ENCODE measurements at places on chromosomes 3 and 15.

- DNase-seq = no peak
Measured at GRCh38 chr3:131901686-131902085, 133.1 kb downstream of the CPNE4 start.

DNA sequence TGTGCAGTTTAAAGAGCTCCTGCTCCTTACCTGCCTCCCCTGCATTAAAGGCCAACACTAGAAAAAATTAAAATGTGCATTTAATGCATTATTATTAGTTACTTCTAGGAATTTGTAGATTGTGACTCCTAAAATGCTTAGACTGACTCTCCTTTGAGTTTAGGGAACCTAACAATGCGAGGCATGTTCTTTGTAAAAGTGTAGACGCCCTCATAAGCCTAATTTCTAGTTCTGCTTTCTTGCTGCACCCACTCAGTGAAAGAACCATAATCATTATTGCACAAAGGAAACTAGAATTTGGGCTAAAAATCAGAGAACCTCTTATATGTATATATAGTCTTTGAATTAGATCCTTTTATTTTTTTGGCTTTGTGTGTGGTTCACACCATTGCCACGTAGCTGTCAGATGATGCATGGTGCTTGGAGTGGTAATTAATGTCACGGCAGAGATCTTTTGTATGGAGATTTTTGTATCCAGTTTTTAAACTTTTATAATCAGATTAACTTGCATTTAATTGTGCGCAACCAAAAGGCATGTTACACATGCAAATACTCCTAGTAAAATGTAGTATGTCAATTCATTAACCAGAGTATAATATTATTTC is 710 bp downstream of the ABHD10 start:
- no peak for DNase-seq

DNA sequence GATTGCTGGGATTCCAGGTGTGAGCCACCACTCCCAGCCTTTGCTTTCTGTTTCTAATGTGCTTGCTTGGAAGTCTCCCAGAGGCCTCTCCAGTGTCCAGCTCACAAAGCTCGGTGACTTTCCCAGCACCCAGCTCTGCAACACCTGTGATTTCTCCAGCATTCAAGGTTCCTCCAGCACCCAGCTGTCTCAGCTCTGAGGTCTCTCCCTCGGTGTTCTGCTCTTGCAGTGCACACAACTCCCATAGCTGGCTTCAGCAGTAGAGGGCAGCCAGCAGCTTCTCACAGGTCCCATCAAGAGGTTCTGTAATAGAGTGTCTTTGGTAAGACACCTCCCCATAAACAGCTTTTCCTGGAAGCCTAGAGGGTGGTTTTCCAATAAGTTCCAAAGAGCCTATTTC is 75.1 kb downstream of the GRM7 start:
- DNase-seq = no peak

GRCh38 chr15:89244574-89244903 is 760 bp downstream of the FANCI start:
- DNase-seq = no peak

DNA sequence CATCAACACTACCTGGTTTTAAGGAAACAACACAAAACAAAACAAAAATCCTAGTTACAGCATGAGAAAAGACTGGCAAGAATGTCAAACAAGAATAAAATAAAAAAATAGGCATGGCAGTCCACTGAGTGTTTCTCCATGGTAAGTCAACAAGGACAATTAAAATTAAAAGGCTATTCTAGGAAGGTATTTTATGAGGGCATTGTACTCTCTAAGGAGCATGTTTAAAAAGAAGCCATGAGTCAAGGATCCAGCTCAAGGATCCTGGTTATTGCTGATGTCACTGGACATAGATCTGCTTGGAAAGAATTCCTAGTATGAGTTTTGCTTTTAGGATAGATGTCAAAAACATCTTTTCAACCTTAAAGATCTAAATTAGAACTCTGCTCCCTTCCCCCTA is 106.7 kb downstream of the MYO5A start:
- DNase-seq = no peak

- DNase-seq = no peak
Measured at GRCh38 chr3:53748512-53749271, 97.5 kb downstream of the CHDH start.

DNA sequence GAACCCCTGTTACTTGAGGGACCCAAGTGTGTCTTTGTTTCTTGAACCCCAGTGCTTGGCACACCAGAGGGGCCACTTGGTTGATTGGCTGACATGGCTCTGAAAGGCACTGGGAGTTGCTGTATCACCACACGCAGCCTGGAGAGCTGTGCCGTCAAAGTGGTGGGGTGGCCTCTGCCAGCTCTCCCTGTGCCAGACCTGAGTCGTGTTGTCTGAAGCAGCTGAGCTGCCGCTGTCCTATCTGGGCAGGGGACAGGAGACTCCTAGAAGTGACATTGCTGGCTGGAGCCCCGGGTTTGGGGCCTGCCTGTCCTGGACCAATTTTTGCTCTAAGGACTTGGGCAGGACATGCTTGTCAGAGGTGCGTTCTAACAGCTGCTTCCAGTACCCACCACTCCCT is 5.5 kb upstream of the SNX22 start:
- no peak for DNase-seq

DNA sequence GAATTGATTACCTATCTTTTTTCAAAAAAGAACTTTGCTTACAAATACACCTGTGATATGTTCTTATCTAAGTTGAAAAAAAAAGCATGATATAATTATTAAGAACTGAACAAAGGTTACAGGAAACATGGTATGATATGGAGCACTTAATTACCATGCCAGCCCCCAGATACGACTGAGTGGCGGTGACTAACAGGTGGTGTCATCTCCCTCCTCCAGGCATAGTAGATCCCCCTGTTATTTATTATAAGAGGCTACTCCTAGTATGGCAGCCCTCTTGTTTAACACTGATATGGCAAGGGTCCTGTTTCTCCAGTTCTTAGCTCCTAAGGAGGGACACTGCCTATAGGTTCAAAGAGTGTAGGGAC is 31.0 kb upstream of the TM4SF4 start:
- no peak for DNase-seq

DNA sequence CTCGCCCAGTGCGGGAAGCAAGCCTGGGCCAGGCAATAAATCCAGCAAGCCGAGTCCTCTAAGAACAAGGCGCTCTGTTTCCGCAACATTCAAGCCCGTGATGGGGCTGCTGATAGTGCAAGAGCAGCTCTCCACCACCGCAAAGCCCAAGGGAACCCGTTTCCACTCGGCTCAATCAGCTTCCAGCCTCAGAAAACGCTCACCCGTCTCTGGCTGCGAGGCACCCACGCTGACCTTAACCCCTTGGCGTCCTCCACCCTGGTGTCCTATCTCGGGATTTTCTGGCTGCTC is 17.8 kb downstream of the SPATA12 start:
- DNase-seq = peak; percentile 65

- DNase-seq = no peak
Measured at GRCh38 chr3:46998121-46998851, 18.8 kb downstream of the NBEAL2 start.

GRCh38 chr15:68612979-68613740 is 34.4 kb downstream of the CORO2B start:
- no peak for DNase-seq

DNA sequence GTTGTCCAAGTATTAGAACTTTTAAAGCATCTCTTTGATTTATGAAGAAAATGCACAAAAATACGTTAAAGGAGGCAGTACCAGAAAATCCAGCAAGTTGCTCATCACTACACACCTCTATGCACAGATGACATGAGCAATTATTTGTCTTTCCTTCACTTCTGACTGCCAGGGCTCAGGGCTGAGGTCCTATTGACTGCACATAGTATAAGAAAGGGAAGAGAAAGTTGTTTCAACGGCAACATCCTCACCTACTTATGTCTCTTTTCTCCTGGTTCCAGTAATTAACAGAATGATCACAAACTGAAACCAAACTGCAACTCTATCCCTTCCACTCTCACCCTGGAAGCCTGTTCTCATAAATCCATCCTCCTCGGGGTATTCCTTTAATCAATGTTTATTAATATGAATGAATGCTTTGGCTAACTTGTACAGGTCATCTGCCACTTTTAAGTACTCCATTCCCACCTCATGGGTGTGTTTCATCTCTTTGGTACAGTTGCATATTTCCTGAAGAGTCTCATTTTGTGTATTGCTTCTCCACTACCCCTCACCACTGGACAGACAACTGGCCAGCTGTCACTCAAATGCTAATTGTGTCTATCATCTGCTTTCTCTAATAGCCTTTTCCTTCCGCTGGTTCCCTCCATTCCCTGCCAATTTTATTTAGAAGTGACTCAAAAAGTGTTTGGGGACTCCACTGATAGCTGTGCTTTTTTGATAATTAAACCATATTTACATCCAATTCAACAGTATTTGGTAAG is 34.5 kb downstream of the RAB27A start:
- no peak for DNase-seq

DNA sequence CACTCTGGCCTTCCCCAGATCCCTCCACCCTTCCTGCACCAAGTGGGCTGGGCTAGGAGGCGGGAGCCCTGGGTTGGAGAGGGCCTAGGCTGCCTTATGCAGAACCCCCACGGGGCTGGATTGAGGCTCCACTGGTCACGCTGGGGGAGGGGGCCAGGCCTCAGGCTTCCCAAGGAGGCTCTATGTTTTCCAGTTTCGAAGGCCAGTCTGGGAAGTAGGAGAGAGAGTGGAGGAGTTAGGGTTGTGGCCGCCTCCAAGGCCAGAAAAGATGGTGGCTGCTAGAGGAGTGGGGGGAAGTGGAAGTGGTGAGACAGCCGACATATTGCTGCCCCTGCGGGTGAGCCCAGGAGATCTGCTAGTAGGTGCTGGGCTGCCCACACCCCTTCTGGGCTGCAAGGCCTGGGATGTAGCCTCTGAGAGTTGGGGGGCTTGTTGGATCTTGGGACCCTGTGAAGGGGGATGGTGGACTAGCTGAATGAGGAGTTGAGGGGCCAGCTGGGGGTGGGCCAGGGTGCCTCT is 1.2 kb downstream of the GNAI2 start:
- DNase-seq = no peak

DNA sequence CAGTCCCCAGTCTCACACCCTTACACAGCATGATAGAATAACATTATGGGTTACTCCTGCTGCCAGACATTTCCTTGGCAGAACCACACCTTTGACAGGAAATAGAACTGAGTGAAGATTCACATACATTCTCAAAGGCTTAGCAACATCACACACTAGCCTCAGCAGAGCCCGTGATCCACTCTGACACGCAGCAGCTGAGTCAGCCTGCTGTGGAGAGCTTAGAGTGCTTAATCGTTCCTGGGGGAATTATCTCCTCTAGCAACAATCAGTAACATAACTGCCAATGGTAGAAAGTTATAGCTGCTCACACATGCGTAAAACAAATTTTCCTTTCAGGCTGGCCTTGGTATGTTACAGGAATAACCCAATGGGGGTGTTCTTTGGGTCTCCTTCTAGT is 382.1 kb downstream of the GAP43 start:
- peak; percentile 99 for DNase-seq

- DNase-seq = no peak
Measured at GRCh38 chr3:125156456-125156855, 56.1 kb downstream of the SLC12A8 start.

DNA sequence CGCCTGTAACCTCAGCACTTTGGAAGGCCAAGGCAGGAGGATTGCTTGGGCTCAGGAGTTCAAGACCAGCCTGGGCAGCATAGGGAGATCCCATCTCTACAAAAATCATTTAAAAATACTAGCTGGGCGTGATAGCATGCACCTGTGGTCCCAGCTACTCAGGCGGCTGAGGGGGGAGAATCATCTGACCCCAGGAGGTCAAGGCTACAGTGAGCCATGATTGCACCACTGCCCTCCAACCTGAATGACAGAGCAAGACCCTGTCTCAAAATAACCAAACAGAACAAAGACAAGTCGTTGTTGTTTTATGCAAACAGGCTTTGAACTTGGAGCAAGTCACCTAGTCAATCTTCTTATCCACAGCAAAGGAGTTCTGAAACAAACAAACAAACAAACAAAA is 82.0 kb upstream of the AKAP13 start:
- no peak for DNase-seq

GRCh38 chr3:114584734-114585371 is 291.0 kb downstream of the TIGIT start:
- no peak for DNase-seq

DNA sequence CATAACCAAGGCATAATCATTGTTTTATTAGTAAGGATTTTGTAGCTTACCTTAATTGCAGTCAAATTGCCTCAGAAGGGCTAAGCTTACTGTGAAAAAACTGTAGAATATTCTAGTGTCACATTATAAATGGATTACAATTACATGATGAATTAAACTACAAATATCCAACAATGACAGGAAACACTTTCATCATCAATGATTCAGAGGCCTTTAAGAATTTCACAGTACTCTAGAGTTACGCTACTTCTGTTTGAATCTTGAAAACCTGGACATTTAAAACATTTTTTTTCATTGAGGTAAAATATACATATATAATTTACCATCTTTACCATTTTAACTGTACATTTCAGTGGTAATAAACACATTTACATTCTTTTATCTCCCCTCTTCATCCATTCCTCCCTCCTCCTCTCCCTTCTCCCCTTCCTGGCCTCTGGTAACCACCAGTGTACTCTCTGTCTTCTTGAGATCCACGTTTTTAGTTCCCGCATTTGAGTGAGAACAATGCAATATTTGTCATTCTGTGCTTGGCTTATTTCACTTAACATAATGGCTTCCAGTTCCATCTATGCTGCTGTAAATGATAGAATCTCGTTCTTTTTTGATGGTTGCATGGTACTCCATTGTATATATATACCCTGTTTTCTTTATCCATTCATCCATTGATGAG is 54.7 kb downstream of the GJD2 start:
- no peak for DNase-seq

DNA sequence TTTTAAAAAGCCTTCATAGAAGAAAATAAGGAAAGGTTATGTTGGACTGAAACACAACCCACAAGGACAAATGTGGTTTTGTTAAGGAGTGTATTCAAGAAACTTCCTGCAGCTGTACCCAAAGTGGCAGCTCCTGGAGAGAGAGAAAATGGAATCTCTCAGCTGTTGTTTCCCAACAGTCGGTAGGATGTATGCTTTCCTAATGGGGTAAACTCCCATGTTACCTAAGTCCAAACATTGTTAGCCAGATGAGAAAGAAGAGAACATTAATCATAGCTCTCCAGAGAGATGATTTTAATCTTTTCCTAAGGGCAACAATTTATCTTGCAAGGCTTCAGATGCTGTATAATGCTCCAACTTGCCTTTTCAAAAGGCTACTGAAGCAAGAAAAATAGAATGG is 22.6 kb upstream of the TEX9 start:
- peak; percentile 25 for DNase-seq

GRCh38 chr15:63967616-63968015 is 78.7 kb downstream of the DAPK2 start:
- DNase-seq = no peak

DNA sequence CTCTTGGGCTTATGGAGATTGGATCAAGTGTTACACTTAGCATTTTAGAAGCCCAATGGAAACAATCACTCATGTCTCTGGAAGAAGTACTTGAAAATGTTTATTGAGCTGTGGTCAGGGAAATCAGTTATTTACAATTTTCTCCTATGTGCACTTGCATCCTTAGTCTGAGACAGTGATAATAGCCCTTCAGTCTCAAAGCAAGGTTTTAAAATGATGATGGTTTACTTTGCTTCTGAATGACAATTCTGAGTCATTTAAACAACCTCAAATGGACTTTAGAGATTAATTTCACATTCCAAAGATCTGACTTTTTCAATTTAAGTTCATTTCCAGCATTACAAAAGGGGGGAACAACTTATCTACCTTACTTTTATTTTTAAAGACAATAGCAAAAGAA is 20.1 kb downstream of the TIPARP start:
- DNase-seq = no peak
